Suprapubic skin (tissue), 4 donors: ENCODE measurements at places on chromosomes 12 and 14.

GRCh38 chr12:116213014-116213413 is 64.5 kb downstream of the MED13L start:
- no peak for DNase-seq

DNA sequence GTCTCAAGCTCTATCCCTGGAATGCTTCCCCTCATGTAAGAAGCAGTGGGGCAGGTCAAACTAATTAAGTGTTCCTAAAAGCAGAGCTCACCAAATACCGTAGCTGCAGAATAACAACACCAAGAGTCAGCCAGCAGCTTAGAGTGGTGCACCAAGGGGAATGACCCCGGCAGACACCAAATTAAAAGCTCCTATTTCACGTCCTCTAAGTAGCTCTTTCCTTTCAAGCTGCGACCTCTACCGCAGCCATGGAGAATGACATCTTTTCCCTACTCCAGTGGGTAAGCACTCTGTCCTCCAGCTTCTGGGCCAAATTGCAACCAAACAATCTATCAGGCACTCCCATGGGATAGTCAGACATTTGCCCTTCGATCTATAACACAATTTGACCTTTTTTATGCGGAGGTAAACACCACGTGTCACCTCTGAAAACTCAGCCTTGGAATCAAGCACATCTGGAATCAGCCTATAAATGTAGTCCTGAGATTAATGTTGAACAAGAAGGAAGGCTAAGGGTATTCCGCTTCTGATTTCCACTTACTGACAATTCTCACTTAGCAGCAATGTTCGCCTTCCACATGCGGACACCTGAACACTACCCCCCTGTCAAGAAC is 67.6 kb upstream of the CDKN3 start:
- DNase-seq: no peak

- DNase-seq: peak; percentile 80
Measured at GRCh38 chr14:64388533-64389285, 556 bp downstream of the MTHFD1 start.

- peak; percentile 66 for DNase-seq
Measured at GRCh38 chr12:40693207-40693821, 1.1 kb downstream of the CNTN1 start.

- DNase-seq: no peak
Measured at GRCh38 chr12:62784576-62784975, 150.4 kb downstream of the PPM1H start.

GRCh38 chr12:47270782-47271664 is 191.3 kb upstream of the AMIGO2 start:
- no peak for DNase-seq

DNA sequence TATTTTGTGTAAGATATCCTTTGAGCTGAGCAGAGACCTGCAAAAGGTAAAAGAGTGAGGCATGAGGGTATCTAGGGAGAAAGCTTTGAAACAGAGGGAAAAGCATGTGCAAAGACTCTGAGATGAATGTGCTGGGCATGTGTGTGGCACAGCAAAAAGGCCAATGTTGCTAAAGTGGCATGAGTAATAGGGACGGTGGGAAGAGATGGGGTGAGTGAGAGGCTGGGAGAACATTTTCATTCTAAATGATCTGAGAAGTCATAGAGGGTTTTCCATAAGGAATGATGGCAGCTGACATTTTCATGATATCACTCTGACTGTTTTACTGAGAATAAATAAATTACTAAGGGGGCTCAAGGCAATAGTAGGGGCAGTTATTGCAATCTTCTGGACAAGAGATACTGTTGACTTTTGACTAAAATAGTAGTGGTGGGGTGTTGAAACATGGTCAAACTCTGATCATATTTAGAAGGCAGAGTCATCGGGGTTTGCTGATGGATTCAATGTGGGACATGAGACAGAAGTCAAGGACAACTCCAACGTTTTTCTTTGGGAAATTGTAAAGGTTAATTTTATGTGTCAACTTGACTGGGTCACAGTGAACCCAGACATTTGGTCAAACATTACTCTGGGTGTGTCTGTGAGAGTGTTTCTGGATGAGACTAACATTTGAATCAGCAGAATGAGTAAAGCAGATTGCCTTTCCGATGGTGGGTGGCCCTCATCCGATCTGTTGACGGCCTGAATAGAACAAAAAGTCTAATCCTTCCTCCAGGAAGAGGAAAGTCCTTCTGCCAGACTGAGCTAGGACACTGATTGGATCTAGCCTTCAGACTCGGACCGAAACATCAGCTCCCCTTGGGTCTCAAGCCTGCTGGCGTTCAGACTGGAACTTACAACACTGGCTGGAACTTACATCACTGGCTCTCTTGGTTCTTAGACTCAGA is 193.9 kb upstream of the PLXNC1 start:
- DNase-seq: peak; percentile 67

GRCh38 chr12:120412421-120412820 is 25.5 kb upstream of the COX6A1 start:
- DNase-seq: no peak

GRCh38 chr14:75609606-75610475 is 31.4 kb downstream of the FLVCR2 start:
- DNase-seq: no peak

- no peak for DNase-seq
Measured at GRCh38 chr14:54438703-54439102, 2.5 kb downstream of the CNIH1 start.

GRCh38 chr14:92578511-92578910 is 64.9 kb downstream of the RIN3 start:
- DNase-seq: no peak

GRCh38 chr12:26150736-26151450 is 26.1 kb upstream of the BHLHE41 start:
- no peak for DNase-seq

- DNase-seq: no peak
Measured at GRCh38 chr14:68787092-68787992, 5.5 kb downstream of the ZFP36L1 start.

DNA sequence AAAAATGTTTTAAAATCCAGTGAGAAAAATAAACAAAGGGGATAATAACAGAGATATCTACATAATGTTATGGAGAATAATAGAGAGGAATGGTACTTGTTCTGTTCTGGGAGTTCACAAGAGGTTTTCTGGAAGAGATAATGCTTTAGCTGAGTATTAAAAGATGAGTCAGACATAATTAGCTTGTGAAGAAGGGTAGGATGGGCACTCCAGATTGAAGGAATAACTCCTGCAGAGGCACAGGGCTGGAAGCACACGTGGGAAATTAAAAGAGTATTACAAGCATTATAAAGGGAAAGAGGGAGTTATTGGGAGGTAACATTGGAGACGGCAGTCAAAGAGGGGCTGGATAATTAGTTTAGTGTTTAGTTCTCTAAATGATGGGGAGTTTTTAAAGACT is 124.9 kb upstream of the BTG1 start:
- no peak for DNase-seq
